Glomerular endothelial cell (primary cell): ENCODE measurements at places on chromosomes 7 and 10.

- no peak for DNase-seq
Observed at GRCh38 chr10:82609845-82610244, 734.9 kb downstream of the NRG3 start.

GRCh38 chr7:54663603-54664234, 95.3 kb downstream of the SEC61G start:
- DNase-seq, result no peak

- no peak for DNase-seq
Observed at GRCh38 chr10:71344993-71345480, 26.0 kb downstream of the SLC29A3 start.

DNA sequence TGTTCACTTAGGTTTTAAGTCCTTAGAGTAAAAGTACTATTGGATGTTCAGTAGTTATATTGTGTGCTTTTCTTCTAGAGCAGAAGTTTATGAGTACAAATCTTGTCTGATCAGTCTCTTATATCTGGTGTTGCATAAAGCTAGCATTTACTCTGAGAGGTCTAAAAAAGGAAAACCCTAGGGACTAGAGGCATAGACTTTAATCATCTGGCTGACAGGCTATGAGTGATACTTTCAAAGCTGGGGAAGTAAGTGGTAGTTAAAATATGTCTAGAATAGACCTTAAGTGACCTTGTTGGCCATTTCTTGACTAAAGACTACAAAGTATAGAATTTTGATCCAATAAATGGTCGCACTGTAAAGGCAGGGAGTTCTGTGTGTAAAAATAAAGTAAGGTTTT, 32.9 kb upstream of the PHYHIPL start:
- DNase-seq, result no peak

DNA sequence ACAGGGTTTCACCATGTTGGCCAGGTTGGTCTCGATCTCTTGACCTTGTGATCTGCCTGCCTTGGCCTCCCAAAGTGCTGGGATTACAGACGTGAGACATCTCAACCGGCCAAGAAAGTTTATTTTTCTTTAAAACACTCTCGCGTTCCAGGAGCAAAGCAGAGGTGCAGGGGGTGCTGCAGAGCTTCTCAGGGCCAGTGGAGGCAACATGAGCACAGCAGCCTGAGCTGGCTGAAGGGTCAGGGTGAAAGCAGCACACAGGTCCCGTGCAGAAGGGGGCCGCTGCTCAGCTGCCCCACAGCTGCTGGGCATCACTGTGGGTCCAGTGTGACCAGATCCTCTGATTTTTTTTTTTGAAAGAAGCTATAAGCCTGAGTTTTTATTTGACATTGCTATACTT, 46.1 kb downstream of the EPHB4 start:
- DNase-seq, result no peak

- DNase-seq, result no peak
Observed at GRCh38 chr10:19986591-19986990, 170.4 kb downstream of the PLXDC2 start.

DNA sequence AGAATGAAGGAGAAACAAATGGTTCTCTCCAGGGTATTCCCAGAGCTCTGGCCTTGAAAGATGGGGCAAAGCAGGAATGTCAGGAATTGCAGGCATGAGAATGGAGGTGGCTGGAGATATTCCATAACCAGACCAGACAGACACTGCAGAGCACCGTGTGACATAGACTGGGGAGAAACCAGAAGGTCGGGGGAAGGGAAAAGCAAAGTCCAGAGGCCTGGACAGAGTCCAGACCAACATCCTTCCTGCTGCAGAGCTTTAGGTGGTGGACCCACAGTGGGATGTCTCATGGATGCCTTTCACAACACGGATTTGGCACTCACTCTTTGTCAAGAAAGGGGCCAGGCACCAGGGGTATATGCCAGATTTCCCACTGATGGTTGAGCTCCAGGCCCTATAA, 177.2 kb upstream of the INHBA start:
- DNase-seq, result no peak

DNA sequence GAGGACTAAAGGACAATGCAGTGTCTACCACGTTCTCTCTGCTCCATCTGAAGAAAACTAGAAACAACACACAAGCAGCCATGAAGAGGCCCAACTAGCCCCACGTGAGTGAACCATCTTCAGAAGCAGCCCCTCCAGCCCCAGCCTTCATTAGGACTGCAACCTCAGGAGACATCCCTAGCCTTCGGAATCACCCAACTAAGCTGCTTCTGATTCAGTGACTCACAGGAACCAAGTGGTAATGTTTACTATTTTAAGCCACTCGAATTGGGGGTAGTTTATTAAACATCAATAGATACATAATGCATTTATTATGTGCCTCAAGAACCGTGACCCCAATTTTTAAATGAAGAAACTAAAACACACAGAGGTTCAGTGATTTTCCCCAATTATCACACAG, 22.6 kb downstream of the ARHGAP12 start:
- no peak for DNase-seq

GRCh38 chr10:12417331-12417730, 68.0 kb downstream of the CAMK1D start:
- DNase-seq, result no peak

GRCh38 chr7:99729486-99730237, 5.3 kb downstream of the CYP3A7 start:
- DNase-seq, result no peak

GRCh38 chr7:104772405-104773345, 241.3 kb upstream of the KMT2E start:
- DNase-seq, result no peak

GRCh38 chr10:20795391-20795790, 101.7 kb downstream of the NEBL start:
- DNase-seq, result no peak

- no peak for DNase-seq
Observed at GRCh38 chr7:3272691-3273141, 28.3 kb upstream of the SDK1 start.

DNA sequence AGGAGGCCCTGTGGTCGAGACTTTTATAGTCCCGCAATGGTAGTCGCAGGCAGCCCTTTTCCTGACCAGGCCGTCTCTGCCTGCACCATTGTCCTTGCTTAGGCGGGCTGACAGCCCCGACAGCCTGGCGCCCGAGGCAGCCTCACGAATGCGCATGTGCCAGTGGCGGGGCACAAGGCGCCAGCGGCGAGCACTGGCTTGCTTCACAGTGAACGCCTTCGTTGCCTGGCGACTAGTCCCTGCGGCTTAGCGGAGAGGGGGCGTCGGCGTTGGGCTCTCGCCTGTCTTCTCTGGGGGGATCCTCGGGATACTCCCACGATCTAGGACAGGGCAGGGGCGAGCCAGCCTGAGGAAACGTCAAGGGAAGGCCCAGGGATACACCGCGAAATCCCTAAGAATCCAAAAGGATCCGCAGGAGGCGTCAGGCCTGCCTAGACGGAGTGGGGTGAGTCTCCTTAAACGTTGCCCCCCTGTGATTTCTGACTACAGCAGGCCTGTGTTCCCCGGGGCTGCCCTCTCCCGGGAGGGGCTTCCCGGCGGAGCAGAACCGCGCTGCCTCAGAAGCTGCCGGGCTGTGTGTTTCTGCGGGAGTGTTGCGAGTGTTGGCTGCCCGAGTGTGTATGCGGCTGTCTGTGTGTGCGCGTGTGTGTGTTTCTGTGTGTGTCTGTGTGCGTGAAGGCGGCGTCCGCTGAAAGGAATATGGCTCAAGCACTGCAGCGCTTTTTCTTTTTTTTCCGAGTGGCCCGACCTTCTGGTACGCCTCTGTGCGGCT, 20.5 kb upstream of the ZNF273 start:
- DNase-seq, result no peak

- DNase-seq, result no peak
Observed at GRCh38 chr10:132425757-132426155, 28.8 kb downstream of the PWWP2B start.

GRCh38 chr7:116899308-116899707, 36.9 kb downstream of the CAPZA2 start:
- no peak for DNase-seq

DNA sequence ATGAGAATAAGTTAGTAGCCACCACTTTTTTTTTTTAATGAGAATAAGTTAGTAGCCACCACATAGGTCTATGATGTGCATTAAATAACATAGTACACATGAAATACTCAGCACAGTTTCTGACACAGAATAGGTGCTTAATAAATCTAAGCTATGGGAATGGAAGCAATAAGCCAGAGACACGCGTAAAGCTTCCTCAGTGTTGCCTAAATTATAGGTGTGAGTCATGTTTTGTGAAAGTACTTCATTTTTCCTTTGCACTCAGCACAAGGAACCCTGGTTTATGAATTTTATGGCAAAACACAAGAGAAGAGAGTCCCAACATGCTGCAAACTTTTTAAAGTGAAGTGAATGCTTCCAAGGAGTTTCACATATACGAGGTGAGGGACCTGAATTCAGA, 267.4 kb downstream of the RNLS start:
- DNase-seq, result no peak

GRCh38 chr7:45713669-45714520, 139.7 kb downstream of the ADCY1 start:
- no peak for DNase-seq

DNA sequence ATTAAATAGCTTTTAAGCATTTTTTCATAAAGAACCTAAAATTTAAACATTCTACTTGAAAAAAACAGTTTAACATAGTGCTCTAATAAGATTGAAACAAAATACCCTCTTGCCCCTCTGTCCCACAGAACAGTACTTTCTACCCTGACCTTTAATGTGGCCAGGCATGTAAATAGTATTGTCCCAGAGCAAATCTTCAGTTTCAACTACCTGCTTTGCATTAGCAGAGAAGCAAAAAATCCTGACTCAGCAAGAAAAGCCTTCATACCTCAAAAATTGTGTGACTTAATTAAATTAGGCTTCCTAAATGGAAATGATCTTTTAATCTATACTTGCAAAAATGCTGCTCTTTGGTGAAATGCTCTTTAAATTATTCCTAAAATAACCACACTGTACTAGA, 237.4 kb upstream of the AOAH start:
- DNase-seq, result no peak

DNA sequence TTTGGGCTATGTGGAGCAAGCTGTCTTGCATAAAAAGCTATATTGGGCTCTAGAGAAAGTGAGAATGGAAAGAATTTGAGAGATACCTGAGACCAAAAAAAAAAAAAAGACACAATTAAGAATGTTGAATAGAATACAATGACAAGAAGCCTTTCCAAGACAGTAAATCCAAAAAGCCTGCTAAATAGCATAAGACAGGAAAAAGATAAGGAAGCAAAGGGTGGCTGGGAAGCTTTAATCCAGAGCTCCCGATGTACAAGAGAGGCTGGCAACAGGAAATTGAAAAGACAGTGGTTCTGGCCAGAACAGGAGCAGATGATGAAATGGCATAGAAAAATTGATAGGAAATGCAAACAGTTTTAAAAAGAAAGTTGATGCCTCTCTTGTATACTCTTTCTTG, 174.9 kb downstream of the CACNA2D1 start:
- no peak for DNase-seq

GRCh38 chr7:121519548-121520521, 123.7 kb upstream of the FAM3C start:
- no peak for DNase-seq

- no peak for DNase-seq
Observed at GRCh38 chr7:2819161-2819953, 24.8 kb downstream of the GNA12 start.

GRCh38 chr7:22730066-22730710, 3.2 kb downstream of the IL6 start:
- no peak for DNase-seq

GRCh38 chr7:151423226-151423625, 13.4 kb upstream of the WDR86 start:
- no peak for DNase-seq

GRCh38 chr10:77086081-77086480, 551.5 kb downstream of the KCNMA1 start:
- no peak for DNase-seq

DNA sequence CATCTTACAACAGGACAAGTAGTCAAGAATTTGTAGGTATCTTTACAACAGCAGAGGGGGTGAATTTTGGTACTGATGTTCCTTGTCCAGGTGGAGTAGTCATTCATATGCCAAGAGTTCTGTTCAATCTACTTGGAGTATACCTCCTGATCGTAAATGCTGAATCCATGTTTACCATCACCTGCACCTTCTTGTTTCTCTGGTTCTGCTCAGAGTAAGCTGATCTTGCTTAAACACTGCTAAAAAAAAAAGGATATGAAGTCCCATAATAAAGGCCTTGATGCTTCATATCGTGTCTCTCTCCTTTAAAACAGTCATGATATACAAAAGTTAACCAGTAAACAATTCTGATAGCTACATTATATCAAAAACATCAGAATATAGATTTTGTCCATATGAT, 45.3 kb upstream of the FOXP2 start:
- no peak for DNase-seq

DNA sequence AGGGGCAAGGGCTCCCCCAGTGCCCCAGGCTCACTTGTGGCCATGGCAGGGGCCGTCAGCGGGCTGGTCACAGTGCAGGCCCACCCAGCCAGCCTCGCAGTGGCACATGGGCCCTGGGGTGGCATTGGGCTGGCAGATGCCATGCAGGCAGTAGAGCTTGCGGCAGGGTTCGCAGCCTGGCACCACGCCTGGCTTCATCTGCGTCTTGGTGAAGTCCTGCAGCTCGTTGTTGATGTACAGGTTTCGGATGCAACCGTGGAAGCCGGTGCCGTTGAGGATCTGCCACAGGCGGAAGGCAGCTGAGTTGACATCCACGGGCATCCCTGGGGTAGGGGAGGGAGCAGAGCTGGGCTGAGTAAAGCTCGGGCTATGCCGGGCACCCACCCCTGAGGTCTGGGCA, 170.6 kb downstream of the LCOR start:
- DNase-seq, result no peak

- no peak for DNase-seq
Observed at GRCh38 chr10:104541820-104542219, 99.3 kb upstream of the SORCS3 start.

DNA sequence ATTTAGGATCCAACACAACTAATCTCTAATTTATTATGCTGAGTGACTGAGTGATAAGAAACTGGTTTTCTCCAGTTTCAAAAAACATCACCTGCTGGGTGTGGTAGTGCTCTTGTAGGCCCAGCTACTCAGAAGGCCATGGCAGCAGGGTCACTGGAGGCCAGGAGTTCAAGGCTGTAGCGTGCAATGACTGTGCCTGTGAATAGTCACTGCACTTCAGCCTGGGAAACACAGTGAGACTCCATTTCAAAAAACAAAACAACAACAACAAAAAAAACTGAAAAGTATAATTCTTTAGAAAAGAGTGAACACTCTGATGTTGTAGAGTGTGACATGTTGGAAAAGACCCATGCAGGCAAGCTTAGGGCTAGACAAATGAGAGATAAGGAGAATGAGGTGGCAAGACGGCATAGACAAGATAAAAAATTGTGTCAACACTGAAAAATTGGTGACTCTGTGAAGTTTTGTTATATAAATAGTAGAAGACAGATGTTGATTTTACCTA, 150.1 kb upstream of the GPR22 start:
- DNase-seq, result no peak
